Endothelial cell of umbilical vein (primary cell): ENCODE measurements at places on chromosomes 4 and X.

GRCh38 chr4:26151615-26152014, 169.2 kb upstream of the RBPJ start:
- H3K4me1 ChIP-seq, result no peaks in the 10 kb centered on the region
- no peaks in the 10 kb centered on the region for H3K27me3 ChIP-seq
- no peak overlapping the region for H3K4me3 ChIP-seq
- no peak for DNase-seq
- H3K27ac ChIP-seq, result no peak overlapping the region

DNA sequence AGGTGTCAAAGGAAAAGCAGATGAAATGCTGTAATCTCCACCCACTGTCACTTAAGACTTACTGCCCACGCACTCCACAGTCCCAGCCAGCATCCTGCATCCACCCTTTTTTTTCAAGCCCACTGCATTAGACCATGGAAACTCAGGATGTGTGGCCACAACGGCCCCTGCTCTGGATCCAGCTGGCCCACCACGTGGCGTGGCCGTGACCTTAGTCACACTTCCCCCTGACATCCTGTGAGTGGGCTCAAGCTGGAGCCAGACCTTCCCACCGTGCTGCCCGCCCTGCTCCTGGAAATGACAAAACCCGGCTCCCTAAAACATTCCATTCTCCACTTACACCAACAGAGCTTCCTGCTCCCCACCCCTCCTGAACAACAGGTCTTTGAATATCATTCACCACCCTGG, 588.3 kb upstream of the DIPK2B start:
- peak; percentile 79 for DNase-seq
- H3K4me1 ChIP-seq, result peaks cover 28% of the 10 kb centered on the region
- peak overlapping the region; percentile 78 for H3K27ac ChIP-seq
- H3K4me3 ChIP-seq, result no peak overlapping the region
- H3K36me3 ChIP-seq, result no peaks in the 10 kb centered on the region

- no peak overlapping the region for H3K27ac ChIP-seq
- H3K36me3 ChIP-seq, result no peaks in the 10 kb centered on the region
- peak; percentile 64 for DNase-seq
- no peak overlapping the region for H3K4me3 ChIP-seq
- peaks cover 12% of the 10 kb centered on the region for H3K4me1 ChIP-seq
- no peaks in the 10 kb centered on the region for H3K27me3 ChIP-seq
These were observed 19.9 kb downstream of the ABCG2 start for GRCh38 chr4:88138561-88138960.

GRCh38 chr4:99071159-99071558, 17.4 kb downstream of the ADH5 start:
- H3K27me3 ChIP-seq, result no peaks in the 10 kb centered on the region
- no peak overlapping the region for H3K4me3 ChIP-seq
- DNase-seq, result no peak
- no peak overlapping the region for H3K27ac ChIP-seq

DNA sequence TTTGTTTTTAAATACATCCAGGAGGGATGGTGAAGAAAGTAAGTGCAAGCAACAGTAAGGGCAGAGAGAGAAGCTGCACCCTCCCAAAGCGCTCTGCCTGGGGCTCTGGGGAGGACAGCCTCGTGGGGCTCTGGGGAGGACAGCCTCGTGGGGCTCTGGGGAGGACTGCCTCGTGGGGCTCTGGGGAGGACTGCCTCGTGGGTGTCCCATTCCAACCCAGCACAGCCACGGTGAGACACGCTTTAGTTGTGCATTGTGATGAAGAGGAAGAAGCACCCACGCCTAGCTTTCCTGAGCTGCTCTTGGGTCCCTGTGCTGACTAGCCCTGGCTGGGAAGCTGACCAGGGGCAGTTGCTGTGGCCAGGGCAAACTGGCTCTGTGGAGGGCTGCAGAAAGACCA, 43.1 kb upstream of the SLC25A4 start:
- H3K36me3 ChIP-seq, result no peaks in the 10 kb centered on the region
- H3K27ac ChIP-seq, result no peak overlapping the region
- peaks cover 10% of the 10 kb centered on the region for H3K27me3 ChIP-seq

GRCh38 chrX:15616531-15616930, 15.8 kb upstream of the ACE2 start:
- no peak overlapping the region for H3K27ac ChIP-seq
- no peaks in the 10 kb centered on the region for H3K27me3 ChIP-seq
- DNase-seq, result no peak
- H3K4me1 ChIP-seq, result no peaks in the 10 kb centered on the region

- no peak overlapping the region for H3K27ac ChIP-seq
- H3K27me3 ChIP-seq, result no peaks in the 10 kb centered on the region
- H3K4me3 ChIP-seq, result no peak overlapping the region
- no peaks in the 10 kb centered on the region for H3K36me3 ChIP-seq
- DNase-seq, result no peak
These were observed 10.5 kb downstream of the SEPTIN11 start for GRCh38 chr4:76960014-76960413.

- H3K27me3 ChIP-seq, result peaks cover 2% of the 10 kb centered on the region
- no peak overlapping the region for H3K27ac ChIP-seq
- DNase-seq, result no peak
These were observed 3.6 kb upstream of the FHL1 start for GRCh38 chrX:136143711-136144110.

DNA sequence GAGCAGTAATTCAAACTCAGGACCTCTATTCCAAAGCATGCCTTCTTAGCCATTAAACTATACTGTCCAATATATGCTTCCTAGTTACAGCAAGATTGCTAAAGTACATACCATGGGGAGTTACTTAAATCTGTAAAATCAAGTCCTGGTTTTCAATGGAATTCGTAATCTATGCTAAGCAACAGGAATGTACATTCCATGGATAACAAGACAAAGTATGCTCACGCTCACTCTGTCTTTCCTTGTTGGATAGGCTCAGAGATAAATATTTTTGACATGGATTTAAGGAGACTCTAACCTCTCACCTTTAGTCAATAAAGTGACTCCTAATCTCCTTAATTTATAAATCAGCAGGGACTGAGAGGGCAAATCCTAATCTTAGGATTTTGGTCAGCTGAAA, 47.3 kb upstream of the STK26 start:
- no peaks in the 10 kb centered on the region for H3K36me3 ChIP-seq
- peaks cover 3% of the 10 kb centered on the region for H3K27me3 ChIP-seq
- H3K4me1 ChIP-seq, result peaks cover 11% of the 10 kb centered on the region
- no peak overlapping the region for H3K4me3 ChIP-seq
- DNase-seq, result no peak
- H3K27ac ChIP-seq, result no peak overlapping the region

- H3K4me3 ChIP-seq, result no peak overlapping the region
- no peaks in the 10 kb centered on the region for H3K4me1 ChIP-seq
- no peaks in the 10 kb centered on the region for H3K36me3 ChIP-seq
- H3K27me3 ChIP-seq, result no peaks in the 10 kb centered on the region
- no peak overlapping the region for H3K27ac ChIP-seq
These were observed 509.7 kb downstream of the SMARCA1 start for GRCh38 chrX:129013574-129013973.

DNA sequence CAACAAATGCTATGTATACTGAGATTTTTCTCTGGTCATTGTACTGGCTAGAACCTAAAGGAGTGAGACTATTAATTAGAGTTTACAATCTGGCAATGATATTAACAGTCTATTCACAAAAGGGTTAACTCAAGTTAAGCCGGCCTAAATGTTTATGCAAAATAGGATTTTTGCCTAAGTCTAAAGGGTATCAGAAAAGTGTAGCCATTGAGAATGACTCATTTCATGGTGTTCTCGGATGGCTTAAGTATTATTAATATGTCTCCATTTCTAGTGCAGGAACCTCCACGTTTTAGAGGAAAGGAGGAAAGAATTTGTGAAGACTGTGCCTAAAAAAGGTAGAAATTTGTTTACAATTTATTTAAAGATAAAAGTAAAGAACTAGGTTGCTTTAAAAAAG, 29.8 kb downstream of the DYNLT3 start:
- H3K27me3 ChIP-seq, result no peaks in the 10 kb centered on the region
- no peaks in the 10 kb centered on the region for H3K36me3 ChIP-seq
- H3K4me3 ChIP-seq, result no peak overlapping the region
- no peak overlapping the region for H3K27ac ChIP-seq

DNA sequence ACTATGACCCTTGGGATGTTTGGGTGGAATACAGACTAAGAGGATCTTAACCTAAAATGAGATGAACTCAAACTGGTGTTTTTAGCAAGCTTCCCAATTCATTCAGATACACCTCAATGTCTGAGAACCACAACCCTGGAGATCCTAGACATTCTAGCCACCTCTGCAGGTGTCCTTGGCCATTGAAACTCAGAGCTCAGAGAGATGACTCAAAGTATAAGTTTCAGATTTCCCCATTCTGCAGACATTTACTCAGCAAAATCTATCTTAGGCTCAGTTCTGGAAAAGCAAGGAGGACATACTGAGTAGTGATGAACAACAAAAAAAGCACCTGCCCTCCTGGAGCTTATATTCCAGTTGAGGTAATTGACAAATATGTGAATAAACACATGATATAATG, 47.8 kb downstream of the COMMD8 start:
- no peaks in the 10 kb centered on the region for H3K4me1 ChIP-seq
- peaks cover 8% of the 10 kb centered on the region for H3K27me3 ChIP-seq
- no peak for DNase-seq
- no peak overlapping the region for H3K4me3 ChIP-seq

GRCh38 chrX:77658886-77659285, 127.1 kb downstream of the ATRX start:
- DNase-seq, result no peak
- H3K4me3 ChIP-seq, result no peak overlapping the region
- peaks cover 3% of the 10 kb centered on the region for H3K4me1 ChIP-seq
- H3K36me3 ChIP-seq, result no peaks in the 10 kb centered on the region
- H3K27ac ChIP-seq, result no peak overlapping the region
- no peaks in the 10 kb centered on the region for H3K27me3 ChIP-seq

DNA sequence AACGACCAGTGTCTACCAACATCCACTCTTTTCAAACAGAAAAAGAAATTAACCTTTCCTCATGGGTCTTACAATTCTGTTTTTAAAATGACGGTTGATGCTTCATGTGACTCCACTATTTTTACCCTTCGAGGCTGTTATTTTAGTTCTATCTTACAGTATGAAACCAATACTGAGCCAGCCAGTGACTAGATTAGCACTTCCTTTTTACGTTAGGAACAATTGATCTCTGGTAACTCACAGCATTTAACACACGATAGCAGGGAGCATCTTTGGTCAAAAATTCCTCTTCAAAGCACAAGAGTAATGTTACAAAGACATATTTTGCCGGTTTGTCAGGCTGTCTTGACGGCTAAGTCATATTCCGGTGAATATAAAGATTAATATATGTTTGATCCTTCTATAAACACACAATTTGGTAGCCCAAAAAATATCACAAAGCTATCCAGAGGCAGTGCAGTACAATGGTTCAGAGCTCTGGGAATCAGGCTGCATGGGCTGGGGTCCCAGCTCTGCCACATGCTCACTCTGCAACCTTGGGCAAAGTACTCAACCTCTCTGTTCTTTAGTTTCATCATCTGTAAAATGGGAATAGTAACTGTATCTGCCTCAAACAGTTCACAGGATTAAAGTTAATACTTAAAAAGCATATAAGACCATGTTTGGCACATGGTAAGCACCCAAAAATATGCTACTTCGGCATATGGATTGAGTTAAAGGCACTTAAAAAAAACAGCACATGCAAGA, 62.9 kb upstream of the TXK start:
- H3K27ac ChIP-seq, result no peak overlapping the region
- no peak overlapping the region for H3K4me3 ChIP-seq
- H3K36me3 ChIP-seq, result no peaks in the 10 kb centered on the region

DNA sequence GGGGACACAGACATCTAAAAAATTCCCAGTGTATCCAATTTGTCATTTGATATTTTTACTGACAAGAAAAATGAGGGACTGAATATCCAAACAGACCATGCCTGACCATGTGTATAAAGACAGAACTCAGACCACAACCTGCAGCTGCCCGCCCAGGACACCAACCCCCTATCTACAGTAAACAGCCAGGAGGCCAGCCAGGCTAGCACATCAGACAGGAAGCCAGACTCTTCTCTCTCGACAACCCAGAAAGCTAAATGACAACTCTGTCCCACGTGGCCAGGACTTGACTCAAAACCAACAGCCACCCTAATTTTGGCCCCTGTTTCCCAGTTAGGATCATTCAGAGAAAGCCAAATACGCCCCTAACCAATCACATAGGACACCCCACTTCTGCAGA, 15.1 kb downstream of the AFAP1 start:
- no peak for DNase-seq
- peaks cover 5% of the 10 kb centered on the region for H3K36me3 ChIP-seq
- H3K27me3 ChIP-seq, result no peaks in the 10 kb centered on the region
- peaks cover 27% of the 10 kb centered on the region for H3K4me1 ChIP-seq

DNA sequence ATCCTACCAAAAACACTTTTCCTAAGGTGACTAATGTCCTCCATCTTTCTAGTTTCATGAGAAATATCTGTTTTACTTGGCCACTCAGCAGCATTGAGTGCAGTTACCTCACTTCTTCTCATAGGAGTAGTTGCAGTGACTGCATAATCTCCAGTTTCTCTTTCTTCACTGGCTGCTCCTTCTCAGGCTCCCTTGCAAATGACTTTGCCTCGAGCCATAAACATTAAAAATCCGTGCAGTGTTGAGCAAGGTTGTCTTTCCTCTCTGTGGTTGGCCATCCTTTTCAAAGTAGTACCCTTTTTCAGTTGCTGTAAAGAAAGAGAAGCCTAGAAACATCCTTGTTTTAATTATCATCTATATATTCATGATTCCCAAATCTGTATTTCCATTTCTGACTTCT, 10.2 kb upstream of the PRKG2 start:
- no peak overlapping the region for H3K27ac ChIP-seq
- H3K36me3 ChIP-seq, result no peaks in the 10 kb centered on the region
- DNase-seq, result no peak

DNA sequence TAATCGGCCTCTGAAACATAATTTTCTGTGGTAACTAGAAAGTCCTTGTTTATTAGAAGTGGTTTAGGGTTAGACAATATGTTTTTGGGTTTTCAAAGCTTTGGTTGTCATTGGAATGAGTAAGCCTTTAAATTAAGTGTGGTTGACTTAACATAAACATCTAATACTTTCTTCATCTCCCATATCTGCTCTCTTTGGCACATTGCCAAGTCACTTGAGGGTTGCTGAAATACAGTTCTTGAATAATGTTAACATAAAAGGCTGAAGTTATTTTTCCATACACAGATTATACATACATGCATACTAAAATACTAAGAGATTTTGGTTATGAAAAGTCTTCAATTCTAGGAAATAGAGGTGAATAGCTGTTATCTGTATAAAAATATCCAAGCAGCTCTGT, 241.7 kb upstream of the BMP3 start:
- no peak for DNase-seq
- H3K4me3 ChIP-seq, result no peak overlapping the region
- no peak overlapping the region for H3K27ac ChIP-seq
- no peaks in the 10 kb centered on the region for H3K27me3 ChIP-seq
- no peaks in the 10 kb centered on the region for H3K36me3 ChIP-seq
- H3K4me1 ChIP-seq, result no peaks in the 10 kb centered on the region

DNA sequence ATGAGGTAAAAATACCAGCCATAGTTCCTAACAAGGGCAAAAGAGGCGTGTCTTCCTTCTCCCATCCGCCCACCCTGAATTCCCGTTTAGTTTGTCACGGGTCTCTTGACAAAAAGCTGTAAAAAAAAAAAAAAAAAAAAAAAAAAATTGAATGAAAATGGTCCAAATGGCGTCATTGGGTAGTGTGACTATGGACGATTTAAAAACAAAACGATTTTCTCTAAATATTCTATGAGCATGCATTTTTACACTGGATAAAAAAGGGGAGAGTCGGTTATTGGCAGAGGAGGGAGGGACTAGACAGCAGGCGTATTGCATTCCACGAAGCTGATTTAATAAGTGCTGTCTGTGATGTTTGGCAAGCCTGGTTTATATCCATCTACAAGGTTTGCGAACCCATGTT, at the start of gene FAM133A:
FAM133A (plus strand) TSS at position 338 of the 403 bp plus-strand sequence. CDS start 35,214 bp downstream, outside the sequence.
- no peaks in the 10 kb centered on the region for H3K27me3 ChIP-seq
- DNase-seq, result no peak
- H3K4me1 ChIP-seq, result no peaks in the 10 kb centered on the region
- H3K27ac ChIP-seq, result no peak within 1 kb of the TSS
